Germinal center (tissue), 1 donor: ENCODE measurements at places on chromosomes 4 and X.
A peak's percentile ranks its signal among the peaks of the same experiment; 100 is the strongest.

DNA sequence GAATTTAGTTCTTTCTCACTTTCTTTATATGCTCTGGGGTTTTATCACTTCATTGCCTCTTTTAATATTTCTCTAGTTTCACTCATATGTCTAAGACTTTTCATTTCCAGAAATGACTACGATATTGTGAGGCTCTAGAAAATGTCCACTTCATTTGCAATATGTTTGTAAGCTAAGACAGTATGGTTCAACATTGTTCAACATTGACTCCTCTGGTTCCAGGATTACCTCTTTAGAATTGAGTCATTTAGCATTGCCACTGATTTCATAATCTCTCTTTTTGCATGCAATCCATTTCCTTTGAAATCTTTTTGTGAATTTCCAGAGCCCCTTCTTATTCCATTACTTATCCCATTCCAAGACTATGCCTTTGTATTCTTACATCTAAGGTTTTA is 32.3 kb downstream of the BBS12 start:
- DNase-seq: no peak

DNA sequence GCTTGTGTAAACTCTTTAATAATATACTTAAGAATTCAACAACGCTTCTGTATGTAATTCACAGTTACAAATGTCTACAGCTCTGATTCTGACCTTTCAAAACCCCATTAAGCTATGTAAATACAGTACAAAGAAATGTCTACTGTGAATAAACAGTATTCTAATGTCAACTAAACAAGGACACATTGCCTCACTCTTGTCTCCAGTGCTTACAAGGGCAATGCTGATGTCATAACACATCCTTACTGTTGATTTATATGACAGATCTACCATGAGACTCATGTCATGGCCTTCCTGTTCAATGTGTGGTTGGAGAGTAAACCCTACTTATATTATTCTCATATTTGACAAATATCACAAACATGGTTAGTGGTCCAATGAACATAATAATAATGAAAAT is 256.1 kb upstream of the ADGRL3 start:
- DNase-seq: no peak

DNA sequence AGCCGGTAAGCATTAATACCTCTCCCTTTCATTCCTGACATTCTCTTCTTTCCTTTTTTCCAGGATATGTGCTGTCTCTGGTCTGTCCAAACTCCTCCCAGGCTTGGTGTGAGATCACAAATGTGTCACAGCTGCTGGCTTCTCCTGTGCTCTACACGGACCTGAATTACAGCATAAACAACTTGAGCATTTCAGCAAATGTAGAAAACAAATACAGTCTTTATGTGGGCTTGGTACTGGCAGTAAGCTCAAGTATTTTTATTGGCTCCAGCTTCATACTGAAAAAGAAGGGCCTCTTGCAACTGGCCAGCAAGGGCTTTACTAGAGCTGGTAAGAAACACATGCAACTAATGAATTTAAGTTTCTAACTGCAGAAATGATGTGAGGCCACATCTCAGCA is 8.4 kb downstream of the NIPAL1 start:
- DNase-seq: no peak

- DNase-seq: peak; percentile 62
These were observed 14.6 kb upstream of the SLC25A4 start for GRCh38 chr4:185128272-185129119.

DNA sequence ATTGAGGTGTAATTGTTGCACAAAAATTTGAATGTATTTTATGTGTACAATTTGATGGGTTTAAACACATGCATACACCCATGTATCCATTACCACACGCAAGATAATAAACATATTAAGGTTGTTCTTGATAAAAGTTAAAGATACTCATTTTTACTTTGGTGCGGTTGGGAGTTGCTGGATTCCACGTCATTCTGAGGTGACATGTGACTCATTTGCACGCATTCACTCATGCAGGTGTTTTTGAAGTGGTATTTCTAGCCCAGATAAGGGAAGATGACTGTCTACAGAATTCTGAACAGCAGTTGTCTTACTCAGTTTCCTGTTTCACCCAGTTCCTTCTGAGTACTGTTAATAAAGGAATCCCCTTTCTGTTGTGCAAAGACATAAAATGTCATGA is 142.0 kb downstream of the RTL3 start:
- no peak for DNase-seq

GRCh38 chr4:159677521-159677920 is 574.6 kb downstream of the RAPGEF2 start:
- no peak for DNase-seq

- peak; percentile 2 for DNase-seq
These were observed 66.2 kb upstream of the TACR3 start for GRCh38 chr4:103786014-103786413.

GRCh38 chr4:5678977-5679376 is 29.4 kb downstream of the EVC2 start:
- no peak for DNase-seq

DNA sequence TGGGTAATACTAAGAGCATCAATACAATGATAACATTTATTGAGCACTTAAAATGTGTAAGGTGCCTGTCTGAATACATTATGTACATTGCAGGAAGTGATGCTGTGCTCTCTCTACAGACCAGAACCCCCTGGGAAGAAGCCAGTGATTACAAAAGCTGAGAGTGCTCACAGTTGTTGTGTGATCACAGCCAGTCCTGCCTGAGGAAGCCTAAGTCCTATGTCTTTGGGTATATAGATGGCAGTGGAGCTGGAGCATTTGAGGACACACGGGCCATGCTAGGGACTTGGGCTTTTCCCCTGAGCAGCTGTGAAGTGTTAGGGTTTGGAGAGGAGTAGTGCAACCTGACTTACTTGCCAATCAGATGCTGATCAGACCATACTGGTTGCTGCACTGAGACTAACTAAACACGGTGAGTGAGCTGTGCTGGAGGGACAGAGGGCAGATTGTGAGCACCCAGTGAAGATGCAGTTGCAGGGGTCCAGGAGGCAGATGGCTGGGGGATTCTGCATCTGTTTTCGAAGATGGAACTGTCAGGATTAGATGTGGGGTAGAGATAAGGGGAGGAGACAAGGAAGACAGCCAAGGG is 60.8 kb upstream of the TBC1D14 start:
- DNase-seq: no peak

GRCh38 chr4:78518561-78518960 is 33.0 kb upstream of the ANXA3 start:
- DNase-seq: no peak

- DNase-seq: no peak
These were observed 32.1 kb upstream of the HDAC8 start for GRCh38 chrX:72604705-72605104.

GRCh38 chr4:186027405-186027804 is 41.6 kb upstream of the TLR3 start:
- DNase-seq: no peak

DNA sequence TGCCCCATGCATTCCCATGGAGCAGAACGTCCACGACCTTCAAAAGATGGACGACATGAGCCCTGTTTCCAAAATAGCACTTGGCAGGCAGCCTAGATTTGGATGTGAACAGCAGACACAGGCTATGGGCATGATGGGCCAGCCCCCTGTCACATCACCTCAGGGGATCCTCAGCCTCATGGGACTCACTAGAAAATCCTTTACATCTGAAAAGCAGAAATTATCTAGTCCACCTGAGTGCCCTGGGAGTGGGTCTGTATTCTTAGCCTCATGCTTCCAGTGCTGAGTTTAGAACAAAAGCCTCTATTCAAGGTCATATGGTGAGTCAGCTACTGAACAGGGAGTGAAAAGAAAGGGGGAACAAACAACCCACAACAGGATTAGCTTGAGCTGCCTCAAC is 35.8 kb downstream of the GRIA3 start:
- no peak for DNase-seq

GRCh38 chr4:163110442-163110841 is 56.2 kb downstream of the NAF1 start:
- DNase-seq: no peak

GRCh38 chr4:10413177-10413576 is 44.0 kb downstream of the ZNF518B start:
- DNase-seq: peak; percentile 15

DNA sequence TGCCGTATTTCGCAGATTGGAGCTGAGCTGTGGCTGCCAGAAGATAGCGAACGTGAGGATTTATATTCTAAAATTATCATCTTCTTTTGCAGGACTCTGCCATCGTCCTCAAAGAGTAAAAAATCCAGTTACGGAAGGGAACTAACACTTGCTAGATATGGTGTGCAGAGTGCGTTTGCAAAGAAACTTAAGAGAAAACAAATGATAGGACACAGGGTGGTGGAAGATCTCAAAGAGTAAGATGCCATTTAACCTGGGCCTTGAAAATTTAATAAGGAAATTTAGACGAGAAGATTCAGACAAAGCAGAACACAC is 566 bp downstream of the LARP7 start:
- DNase-seq: no peak

DNA sequence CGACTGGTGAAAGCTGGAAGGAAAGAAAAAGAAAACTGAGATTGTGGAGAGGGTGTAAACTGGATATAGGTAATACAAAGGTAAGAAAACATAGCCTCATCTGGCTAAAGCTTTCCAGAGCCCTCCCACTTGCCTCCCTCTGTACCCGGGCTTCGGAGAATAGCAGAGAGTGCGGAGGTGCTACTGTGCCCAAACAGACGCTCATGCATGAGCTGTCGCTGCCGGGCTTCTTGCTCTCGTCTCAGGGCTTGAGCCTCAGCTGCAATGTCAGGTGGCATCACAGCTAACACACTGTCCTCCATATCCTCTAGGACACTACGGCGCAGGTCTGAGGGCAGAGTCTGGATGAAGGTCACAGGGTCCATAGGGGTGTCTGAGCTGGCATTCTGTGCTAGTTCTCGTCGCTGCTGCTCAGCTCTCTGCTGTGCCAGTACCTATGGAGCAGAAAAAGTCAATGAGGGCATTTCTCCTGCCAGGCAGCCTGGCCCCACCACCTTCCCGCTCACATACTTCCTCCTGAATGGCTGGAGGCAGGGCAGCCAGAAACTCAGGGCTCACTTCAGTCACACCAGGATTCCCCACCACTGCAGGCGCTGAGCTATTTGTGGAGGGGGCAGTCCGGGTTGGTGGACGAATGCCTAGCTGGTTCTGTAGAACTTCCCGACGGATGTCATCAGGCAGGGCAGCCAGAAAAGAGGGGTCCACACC is 116.7 kb upstream of the HSD17B10 start:
- DNase-seq: no peak

- no peak for DNase-seq
These were observed 83.8 kb upstream of the C1QTNF7 start for GRCh38 chr4:15344041-15344440.

GRCh38 chr4:1246111-1246881 is 2.6 kb downstream of the CTBP1 start:
- no peak for DNase-seq

DNA sequence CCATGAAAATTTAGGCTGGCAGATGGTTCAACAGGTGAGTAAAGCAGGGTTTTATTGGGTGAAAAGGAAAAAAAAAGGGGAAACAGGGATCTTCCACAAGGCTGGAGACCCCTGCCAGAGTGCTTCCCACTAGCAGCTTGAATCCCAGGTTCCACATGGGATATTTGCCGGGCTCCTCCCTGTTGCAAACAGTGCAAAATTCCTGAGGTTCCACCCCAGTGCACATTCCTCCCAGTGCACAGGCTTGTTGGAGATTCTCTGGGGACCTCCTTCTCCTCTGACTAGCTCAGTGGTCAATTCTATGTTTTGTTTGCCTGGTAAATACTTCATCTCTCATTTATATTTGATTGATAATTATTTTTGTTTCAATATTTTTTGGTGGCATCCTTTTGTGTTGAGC is 66.4 kb upstream of the UGT2B15 start:
- DNase-seq: no peak

DNA sequence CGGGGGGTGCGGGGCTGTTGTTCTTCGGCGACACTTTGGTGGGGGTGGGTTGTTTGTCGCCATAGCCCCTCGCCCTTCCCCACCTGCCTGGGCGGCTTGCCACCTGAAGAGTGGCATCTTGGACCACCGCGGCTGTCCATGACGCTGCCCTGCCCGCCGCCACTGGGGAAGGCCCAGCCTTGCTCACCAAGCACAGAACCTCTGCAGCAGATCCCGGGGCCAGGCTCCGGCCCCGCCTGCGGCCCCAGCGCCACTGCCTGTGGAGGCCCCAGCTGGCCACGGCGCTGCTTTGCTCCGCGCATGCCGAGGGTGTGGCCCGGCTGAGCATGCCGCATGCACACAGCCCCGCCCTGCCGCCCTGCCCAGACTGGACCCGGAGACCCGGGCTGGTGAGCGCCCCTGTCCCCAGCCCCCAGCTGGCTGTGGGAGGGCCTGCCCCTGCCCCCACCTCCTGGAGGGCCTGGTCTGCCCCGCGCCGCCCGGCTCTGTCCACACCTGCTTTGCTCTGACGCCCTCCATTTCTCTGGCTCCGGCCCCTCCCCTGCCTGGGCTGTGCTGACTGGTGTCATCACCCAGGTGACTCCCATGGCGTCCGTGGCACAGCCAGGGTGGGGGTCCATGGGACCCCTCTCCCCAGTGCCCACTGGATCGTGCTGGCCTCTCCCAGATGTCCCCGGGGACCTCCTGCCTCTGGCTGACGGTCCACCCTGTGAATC is 5.3 kb downstream of the NAT8L start:
- DNase-seq: no peak

GRCh38 chr4:18198653-18199052 is 177.1 kb upstream of the LCORL start:
- DNase-seq: no peak

DNA sequence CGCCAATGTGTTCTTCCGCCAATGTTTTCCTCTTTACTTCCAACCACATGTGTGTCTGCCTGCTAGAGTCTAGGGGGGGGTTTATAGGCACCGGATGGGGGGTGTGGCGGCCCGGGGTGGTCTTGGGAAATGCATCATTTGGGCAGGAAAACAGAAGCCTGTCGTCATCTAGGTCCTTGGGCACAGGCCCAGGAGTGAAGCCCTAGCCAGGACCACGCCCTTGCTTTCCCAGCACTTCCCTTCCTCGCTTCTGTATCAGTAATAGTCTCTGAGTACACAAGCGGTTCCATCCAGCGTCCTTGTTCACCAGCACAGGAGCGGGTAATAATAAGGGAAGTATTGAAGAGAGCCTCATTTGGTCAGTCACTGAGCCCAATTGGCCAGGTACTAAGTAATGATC is 74.5 kb downstream of the QDPR start:
- no peak for DNase-seq

DNA sequence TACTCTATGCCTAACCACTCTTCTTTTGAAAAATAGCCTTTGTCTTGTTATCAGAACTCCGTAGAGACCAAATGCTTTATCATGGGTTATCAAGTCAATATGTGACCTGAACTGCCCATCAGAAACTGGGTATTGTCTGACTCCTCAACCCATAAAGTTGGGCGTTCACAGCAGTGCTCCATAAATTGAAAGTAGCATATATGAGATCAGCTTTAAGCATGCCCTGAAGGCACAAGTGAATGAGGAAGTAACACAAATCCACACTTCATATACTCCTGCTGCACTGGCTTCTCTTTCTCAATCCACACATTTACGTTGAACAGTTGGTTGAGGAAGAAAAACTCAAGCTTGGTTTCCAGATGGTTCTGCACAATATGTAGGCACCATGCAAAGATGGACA is 1106.0 kb downstream of the STIM2 start:
- no peak for DNase-seq

- DNase-seq: no peak
These were observed 31.4 kb upstream of the XAGE2 start for GRCh38 chrX:52337410-52337809.

GRCh38 chrX:109818976-109819375 is 85.9 kb upstream of the ACSL4 start:
- DNase-seq: no peak
